Forelimb muscle (tissue), 1 donor: ENCODE measurements at places on chromosomes 16 and 17. TPM values are rescaled to one million over a fixed set of nuclear protein-coding genes. Genes with fewer than 3 reads are reported as not detected.

The NPTX1 gene
- polyA plus RNA-seq = 0.22 TPM

The SLC6A4 gene
- polyA plus RNA-seq = 0.11 TPM

The KREMEN2 gene
- polyA plus RNA-seq = 4.0 TPM

The PDILT gene
- not detected for polyA plus RNA-seq

The CCL7 gene
- not detected for polyA plus RNA-seq

DNA sequence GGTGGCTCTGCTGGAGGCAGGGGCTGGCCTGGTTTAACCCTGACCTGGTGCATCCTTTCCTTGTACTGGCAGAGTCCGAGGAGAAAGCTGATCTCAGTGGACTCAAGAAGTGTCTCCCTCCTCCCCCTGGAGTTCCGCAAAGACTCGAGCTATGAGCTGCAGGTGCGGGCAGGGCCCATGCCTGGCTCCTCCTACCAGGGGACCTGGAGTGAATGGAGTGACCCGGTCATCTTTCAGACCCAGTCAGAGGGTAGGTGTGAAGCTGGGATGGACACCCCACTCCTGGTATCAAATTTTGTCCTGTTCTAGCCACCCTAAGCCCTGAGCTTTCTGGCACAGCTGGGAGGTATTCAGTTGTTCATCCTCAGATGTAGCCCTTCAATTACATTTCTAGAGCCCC is 42.5 kb downstream of the IL21R start:
- DNase-seq = no peak

- DNase-seq = no peak
These were observed 73.4 kb upstream of the GPR139 start for GRCh38 chr16:20147091-20147490.

- no peak for DNase-seq
These were observed 54.4 kb upstream of the ARHGAP44 start for GRCh38 chr17:12734926-12735325.

DNA sequence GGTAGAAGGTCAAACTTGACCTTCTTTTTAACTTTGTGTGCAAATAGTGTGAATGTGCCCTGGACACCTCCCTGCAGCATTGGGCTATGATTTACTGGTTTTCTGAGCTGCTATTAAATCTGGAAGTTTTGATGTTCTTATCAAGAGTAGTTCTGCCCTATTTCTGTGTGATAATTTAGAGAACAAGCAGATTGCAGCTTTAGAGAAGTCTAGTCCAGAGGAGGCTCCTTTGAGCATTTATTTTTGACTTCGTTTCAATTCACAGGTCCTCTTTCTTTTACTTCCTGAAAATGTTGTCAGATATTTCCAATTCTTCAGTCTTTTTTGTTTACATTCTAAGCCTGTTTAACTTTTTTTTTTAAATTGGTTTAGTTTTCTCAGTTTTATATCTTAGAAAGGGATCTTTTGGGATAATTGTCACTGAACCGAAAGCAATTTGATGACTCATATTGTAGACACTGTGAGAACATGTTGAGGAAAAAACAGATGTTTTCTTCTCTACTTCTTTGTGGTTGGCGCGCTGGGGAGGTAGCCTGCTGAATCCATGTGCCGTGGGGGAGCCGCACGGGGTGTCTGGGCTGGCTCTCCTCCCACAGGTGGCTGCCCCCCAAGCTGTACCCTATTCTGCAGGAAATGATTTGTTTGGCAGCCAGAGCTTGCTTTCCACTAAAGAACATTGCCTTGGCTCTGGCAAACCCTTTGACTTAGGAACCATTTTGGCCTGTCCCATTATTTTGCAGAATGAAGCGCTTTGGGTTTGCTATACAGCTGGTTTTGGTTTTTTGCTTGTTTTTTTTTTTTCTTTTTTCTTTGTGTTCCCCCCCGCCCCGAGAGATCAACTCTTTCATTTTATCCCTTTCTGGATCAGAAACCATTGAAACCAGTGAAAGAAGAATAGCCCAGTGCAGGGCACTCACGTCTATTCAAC is 53.4 kb downstream of the MFSD11 start:
- DNase-seq = no peak

DNA sequence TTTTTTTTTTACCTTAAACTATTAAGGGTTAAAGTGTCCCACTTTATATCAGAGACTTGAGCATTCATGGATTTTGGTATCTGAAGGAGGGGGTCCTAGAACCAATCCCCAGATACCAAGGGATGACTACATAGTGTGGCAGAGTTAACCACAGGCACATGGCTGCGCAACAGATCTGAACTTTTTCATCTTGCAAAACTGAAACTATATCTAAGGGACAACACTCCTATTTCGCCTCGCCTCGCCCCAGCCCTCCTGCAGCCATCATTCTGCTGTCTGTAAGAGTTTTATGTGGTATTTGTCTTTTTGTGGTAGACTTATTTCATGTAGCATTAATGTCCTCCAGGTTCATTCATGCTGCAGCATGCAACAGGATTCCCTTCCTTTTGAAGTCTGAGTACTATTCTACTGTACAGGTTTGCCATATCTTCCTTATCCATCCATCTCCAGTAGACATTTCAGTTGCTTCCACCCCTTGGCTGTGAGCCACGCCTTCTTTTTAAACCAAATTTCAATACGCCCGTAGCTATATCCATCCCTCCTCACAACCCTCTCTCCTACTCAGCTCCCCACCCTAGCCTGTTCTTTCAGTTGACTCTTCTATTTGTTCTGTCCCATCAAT is 53.2 kb downstream of the AMFR start:
- no peak for DNase-seq
